Esophagus squamous epithelium (tissue), 5 donors: ENCODE measurements at places on chromosomes 7 and 10. TPM values are rescaled to one million over a fixed set of nuclear protein-coding genes. Genes with fewer than 3 reads are reported as not detected.
A peak's percentile ranks its signal among the peaks of the same experiment; 100 is the strongest.

- DNase-seq: no peak
Measured at GRCh38 chr10:123519861-123520260, 146.3 kb upstream of the GPR26 start.

GRCh38 chr7:24733414-24734060 lies 23.7 kb downstream of the GSDME start:
- no peak for DNase-seq

- DNase-seq: no peak
Measured at GRCh38 chr10:94232711-94233383, 129.9 kb downstream of the NOC3L start.

Gene ARMH3
- 13.3 TPM for total RNA-seq

GRCh38 chr10:132345345-132345744 lies 13.4 kb downstream of the LRRC27 start:
- no peak for DNase-seq

- DNase-seq: peak; percentile 6
Measured at GRCh38 chr7:151632750-151633515, 113.2 kb upstream of the RHEB start.

Gene PMS2
- 7.0 TPM for total RNA-seq

DNA sequence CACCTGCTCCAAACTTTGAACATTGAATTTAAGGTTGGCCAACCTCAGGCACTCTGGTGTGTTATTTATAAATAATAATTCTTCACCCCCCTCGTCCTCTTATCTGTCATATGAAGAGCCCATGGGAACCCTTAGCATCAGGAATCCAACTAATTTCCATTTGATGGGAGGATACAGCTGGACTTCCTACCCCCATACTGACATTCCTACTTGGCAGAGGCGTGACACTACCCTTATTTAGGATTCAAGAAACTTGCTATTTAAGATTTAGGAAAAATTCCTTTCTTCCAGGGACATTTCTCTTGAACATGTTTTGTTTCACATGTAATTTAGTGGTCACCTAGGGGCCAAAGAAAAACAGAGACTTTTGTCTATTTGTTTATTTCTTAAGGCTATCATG lies 171.9 kb upstream of the NRP1 start:
- DNase-seq: no peak

DNA sequence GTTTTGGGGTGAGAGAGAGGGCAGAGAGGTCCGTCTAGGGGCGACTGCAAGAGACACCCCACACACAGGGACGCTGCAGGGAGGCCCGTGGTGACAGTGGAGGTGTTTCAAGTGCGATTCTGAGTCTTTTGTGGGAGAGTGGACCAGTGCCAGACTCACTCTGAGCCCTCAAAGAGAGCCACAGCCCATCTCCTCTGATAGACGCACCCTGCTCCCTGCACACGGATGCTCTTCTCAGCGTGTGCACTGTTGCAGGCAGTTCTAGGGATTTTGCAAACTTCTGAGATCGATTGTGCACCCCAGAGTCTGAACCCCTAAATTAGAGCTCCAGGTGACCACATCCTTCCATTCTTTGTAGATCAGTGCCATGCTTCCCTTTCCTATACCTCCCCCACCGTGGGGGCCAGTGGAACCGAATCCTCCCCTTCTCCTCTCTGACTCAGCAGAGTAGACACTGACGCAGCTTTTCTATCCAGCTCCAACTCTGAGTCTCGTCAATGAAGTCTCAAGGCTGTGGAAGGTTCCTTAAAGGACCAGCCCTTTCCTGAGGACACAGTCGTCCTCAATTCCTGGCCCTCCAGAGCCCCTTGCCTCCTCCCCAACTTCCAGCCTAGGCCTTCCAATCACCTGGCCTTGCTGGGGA lies 83.8 kb downstream of the TMEM130 start:
- no peak for DNase-seq

Gene LIPJ
- total RNA-seq: not detected

DNA sequence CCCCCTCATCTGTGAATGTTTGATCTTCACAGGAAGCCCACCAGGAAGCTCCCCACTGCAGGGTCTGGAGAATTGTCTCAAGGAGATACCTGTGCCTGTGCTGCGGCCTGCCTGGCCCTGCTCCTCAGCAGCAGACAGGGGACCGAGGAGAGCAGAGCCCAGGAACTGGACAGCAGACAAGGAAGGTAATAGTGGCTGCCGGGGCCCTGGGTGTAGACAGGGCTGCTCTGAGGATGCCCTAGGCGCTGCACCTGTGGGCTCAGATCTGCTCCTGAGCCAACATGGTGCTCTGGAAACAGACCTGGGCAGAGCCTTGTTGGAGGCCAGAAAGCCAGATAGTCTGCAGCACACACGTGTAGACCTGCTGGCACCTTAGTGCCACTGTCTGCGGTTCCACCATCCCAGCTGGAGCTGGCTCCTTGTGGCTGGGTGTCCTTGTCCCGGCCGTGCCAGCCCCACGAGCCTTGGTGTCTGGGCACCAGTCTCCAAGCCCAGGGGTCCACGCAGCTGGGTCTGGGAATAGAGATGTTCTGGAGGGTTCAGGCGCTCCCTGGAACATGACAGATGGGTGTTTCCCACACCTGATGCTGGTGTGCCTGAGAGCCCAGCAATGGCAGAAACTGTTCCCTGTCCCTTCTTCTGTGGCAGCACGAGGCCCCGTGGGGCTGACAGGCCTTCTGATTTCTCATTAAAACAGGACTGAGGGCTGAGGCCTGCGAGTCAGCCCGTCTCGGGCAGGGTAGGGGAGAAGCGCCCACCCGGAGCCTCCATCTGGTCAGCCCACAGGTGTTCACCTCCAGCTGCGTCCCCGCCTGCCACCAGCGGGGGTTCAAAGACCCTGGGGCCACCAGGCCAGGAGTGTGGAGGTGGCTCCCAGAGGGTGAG lies 44.7 kb downstream of the ZNF467 start:
- DNase-seq: no peak

Gene ZNF425
- 3.1 TPM for total RNA-seq

- no peak for DNase-seq
Measured at GRCh38 chr10:36188461-36188860, 546.4 kb upstream of the FZD8 start.

DNA sequence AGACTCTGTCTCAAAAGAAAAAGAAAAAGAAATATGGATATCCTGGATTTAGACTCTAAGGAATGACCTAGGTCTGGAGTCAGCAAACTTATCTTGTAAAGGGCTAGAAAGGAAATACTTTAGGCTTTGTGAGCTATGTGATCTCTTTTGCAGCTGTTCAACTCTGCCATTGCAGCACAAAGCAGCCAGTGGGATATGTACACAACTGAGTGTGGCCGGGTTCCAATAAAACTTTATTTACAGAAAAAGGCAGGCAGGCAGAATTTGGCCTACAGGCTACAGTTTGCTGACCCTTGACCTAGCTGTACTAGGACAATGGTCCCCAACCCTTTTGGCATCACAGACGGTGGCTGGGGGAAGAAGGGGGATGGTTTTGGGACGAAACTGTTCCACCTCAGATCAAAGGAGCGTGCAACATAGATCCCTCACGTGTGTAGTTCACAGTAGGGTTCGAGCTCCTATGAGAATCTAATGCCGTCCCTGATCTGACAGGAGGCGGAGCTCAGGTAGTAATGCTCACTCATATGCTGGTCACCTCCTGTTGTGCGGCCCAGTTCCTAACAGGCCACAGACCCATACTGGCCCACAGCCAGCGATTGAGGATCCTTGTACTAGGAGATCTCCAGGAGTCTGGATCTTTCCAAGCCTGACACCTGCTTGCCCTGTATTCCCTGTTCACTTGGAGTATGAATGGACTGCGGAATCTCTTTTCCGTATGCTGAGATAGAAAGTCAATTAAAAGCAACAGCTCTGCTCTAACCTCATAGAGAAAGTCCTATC lies 63.0 kb downstream of the CUL1 start:
- no peak for DNase-seq

Gene TMEM273
- total RNA-seq: 20.6 TPM

GRCh38 chr7:130299866-130300265 lies 6.9 kb downstream of the CPA4 start:
- DNase-seq: no peak

DNA sequence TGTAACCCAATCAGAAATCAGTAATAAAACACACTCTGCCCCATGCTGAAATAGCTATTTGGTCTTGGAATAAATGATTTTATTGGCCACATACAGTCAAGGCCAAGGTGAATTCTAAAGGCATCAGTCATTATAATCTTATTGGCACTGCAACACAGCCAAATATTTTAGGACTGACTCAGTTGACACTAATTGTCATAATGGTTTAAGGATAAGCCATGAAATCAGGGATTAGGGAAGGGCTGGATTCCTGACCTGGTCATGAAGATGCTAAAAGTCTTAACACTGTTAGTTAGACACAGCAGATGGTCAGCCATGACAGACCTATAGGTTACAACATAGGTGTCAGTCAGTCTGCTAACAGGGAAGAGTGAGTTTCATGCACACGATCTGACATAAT lies 330.3 kb upstream of the NPSR1 start:
- no peak for DNase-seq

DNA sequence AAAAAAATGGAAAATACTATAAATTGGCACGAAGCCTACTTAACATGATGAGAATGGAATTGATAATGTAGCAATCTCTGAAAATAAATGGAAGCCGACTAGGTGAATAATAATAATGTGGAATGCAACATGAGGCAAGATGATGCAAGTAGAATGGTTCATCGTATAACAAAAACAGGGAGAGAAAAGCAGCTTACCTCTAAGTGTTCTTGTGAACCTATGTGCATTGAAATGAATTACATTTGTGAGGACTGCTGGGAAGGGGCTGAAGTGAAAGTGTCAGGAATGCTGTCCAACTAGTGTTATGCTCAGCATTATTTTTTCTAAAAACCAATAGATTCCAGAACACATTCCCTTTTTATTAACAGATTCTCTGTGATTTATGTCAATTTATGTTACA lies 440.6 kb upstream of the LRRN3 start:
- DNase-seq: no peak

GRCh38 chr10:15719049-15719898 lies 448 bp downstream of the ITGA8 start:
- no peak for DNase-seq

Gene A1CF
- total RNA-seq: not detected

Gene PAPOLB
- total RNA-seq: 0.38 TPM

Gene CYP2C19
- 1.3 TPM for total RNA-seq

GRCh38 chr10:80405626-80406025 lies 2.7 kb upstream of the PRXL2A start:
- DNase-seq: no peak

DNA sequence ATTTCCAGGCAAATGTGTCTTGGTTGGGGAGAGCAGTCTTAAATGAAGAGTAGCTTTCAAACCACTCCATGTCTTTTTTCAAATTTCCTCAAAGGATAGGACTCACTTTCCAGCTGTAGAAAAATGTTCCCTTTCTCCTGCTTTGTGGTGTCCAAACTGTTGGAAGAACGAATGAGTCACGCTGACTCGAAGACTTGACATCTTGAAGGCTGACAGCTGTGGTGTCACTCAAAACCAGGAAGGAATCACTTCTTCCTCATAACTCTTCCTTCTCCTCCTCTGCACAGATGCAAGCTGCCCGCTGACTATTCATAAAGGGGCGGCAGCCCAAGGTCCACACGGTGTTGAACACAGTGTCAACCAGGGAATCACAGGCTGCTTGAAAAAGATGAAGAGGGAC lies 19.2 kb downstream of the PLA2G12B start:
- DNase-seq: no peak

Gene TRIL
- total RNA-seq: 1.7 TPM

Gene H2BK1
- not detected for total RNA-seq

DNA sequence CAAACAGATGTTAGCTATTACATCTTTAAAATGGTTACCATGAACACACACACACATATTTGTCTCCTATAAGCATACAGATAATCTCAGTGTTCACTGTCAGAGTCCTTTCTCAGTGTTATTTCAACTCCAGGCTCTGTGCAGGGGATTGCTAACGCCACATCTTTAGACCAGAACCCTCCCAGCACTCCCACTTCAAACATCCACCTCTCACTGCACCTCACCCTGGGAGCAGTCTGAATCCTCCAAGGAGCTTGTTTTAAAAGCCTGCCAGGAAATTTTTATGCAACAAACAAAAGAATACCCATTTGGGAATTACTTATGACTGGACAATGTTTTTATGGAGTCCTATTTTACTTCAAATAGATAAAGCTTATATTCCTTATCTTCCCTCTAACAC lies 107.4 kb downstream of the PARD3 start:
- DNase-seq: no peak

Gene BTBD16
- total RNA-seq: not detected

Gene PSD
- total RNA-seq: 0.22 TPM

- DNase-seq: no peak
Measured at GRCh38 chr10:30028006-30028737, 31.2 kb downstream of the JCAD start.

- no peak for DNase-seq
Measured at GRCh38 chr7:154996756-154997155, 6.2 kb downstream of the PAXIP1 start.

Gene SFMBT2
- total RNA-seq: 1.1 TPM

Gene BICC1
- 0.79 TPM for total RNA-seq

DNA sequence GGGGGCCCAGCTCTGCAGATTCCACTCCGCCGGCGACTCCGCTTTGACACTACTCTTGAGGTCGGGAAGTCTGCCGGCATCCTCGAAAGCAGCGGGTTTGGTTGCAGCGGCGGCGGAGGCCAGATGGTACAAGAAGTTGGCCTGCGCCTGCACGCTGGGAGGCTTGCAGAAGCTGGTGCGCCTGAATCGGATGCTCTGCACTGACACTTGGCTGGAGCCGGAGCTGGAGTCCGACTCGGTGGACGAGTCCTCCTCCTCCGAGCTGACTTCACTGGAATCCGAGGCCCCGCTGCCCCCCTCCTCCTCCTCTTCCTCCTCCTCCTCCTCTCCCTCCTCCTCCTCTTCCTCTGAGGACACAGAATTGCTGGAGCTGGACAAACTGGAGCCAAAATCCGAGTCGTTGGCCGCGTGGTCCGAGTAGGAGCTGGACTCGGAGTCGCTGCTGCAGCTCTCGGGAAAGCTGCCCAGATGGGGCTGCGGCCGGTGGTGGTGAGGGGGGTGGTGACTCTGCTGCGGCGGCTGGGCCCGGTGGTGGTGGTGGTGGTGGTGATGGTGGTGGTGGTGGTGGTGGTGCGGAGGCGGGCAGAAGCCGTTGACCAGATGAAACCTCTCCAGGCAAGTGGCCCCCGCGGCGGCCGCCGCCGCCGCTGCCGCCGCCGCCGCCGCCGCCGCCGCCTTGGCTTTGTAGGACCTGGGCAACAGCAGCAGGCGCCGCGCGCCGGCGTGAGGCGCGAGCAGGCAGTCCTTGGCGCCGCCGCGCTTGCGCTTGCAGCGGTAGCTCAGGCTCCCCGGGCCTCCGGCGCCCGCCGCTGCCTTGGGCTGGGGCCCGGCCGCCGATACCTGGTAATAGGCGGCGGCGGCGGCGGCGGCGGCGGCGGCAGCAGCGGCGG lies 9.0 kb downstream of the SKIDA1 start:
- no peak for DNase-seq

GRCh38 chr7:1886361-1887064 lies 216.4 kb downstream of the ELFN1 start:
- DNase-seq: no peak

GRCh38 chr7:13021566-13022300 lies 334.3 kb downstream of the ARL4A start:
- no peak for DNase-seq

- no peak for DNase-seq
Measured at GRCh38 chr7:73560109-73560835, 2.8 kb upstream of the BCL7B start.
